ENCODE measurements at places on chromosomes 4 and X.

- no peak for DNase-seq
Observed at GRCh38 chr4:67468830-67469229, 76.5 kb downstream of the CENPC start.

DNA sequence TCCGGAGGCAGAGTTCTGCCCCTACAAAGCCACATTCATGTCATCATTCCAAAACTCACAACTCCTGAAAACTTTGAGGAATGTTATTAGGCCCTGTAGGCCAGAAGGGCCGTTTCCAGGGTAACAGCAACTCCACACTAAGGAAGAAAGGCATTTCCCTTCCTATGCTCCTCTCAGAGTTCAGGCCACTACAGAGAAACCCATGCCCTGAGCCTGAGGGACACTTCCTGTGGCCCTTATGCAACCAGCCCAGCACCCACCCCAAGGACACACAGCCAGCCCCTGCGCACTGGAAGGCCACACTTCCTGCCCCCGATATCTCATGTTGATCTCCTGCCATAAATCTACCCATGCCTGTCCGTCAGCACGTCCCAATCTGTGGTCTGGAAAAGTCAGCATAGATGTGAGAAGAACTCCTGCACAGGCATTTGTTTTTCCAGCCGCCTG lies 289.3 kb downstream of the BCOR start:
- no peak for DNase-seq

DNA sequence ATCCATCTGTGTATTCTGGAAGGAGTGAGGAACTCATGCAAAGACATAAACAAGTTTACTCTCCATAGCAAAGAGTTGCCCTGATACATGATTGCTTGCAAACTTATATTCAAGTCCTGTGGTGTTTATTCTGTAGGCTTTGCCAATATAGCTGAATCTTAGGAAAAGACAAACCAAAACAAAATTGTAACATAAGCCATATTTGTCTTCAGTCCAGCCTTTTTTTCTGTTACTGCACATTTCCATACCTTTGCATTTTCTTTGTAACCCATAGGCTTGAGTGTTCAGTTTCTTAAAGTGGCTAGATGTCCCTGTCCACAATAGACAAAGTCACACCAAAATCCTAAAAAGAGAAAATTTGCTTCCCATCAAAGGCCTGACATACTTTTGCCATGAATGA lies 120.4 kb downstream of the PPARGC1A start:
- DNase-seq = no peak

DNA sequence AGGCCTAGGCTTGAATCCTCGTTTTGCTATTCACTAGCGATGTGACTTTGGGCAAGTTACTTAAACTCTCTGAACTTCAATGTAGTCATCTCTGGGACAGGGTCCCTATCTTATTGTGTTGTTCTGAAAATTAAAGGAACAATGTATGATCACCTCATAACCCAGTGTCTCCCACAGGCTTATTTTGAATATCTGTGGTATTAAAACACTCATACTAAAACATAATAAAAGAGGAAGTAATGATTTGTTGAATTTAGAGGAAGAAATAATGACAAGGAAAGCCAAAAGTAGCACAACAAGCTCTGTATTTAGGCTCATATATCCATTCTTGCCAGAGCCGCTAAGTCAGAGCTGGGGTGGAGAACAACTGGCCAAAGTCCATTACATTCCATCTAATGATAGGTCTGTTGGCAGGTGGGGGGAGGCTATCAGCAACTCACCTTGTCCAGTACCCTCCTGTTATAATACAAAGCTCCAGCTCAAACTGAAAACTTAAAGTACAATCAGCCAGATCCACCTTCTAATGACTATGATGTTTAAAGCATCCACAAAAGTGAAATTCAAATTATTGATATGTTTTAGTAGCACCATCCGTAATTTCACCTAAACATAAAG lies 64.5 kb upstream of the LSM6 start:
- DNase-seq = no peak

DNA sequence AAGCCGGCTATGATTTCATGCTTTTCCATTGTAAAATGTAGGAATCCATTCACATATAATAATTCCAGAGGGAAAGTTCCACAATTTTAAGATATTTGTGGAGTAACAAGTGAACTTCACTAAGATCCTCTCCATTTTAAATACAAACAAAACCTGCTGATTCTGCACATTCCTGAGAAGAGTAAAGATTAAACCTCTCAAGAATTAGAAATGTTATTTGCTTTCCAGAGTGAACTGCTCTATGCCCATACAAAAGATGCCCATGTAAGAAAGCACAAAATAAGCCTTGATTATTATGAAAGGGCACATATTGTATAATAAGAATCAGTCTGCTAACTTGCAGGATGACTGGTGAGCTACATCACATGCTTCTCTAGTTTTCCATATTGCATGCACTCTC lies 241.5 kb downstream of the COX18 start:
- DNase-seq = no peak

DNA sequence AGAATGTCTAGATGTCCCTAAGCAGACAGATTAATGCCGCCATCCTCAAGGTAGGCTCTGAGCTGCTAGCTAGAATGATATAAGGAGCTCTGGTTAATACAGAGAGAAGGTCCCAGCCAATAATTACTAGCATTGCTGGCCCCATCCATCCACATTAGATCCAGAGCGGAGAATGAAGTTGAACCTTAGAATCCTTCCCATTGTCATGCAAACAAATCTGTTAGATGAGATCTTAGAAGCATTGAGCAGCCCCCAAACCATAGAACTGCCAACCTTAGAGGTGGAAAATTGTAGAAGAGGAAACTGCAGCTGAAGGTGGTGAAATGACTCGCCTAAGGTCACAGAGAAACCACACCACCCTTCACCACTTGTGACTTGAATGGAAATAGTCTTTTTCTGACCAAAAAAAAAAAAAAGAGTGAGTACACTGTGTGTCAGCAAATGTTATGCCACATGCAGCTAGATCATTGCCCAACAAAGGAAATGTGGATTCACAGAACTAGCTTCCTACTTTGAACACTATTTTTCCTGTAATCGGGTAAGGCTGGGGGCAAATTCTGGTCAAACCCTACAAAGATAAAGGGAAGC lies 162.1 kb downstream of the SMIM20 start:
- DNase-seq = no peak

DNA sequence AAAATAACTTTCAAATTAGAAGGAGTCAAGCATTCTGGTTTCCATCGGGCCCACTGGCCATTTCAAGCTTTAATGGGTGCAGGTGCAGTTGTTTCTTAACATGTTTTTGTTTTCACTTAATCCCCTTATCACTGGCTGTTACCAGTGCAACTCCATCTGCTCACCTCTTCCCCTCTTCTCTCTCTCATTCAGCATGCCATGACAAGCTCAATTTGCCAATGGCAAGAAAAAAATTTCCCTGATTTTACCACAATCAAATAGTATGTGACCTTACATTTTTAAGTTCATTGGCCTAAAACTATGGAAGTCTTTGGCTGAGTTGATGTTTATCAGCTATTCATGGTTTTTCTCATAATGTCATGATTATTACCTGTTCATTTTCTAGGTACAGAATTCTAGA lies 299.1 kb upstream of the BMP3 start:
- DNase-seq = no peak

- peak; percentile 62 for DNase-seq
Observed at GRCh38 chr4:2243681-2244380, 1.9 kb upstream of the HAUS3 start.

DNA sequence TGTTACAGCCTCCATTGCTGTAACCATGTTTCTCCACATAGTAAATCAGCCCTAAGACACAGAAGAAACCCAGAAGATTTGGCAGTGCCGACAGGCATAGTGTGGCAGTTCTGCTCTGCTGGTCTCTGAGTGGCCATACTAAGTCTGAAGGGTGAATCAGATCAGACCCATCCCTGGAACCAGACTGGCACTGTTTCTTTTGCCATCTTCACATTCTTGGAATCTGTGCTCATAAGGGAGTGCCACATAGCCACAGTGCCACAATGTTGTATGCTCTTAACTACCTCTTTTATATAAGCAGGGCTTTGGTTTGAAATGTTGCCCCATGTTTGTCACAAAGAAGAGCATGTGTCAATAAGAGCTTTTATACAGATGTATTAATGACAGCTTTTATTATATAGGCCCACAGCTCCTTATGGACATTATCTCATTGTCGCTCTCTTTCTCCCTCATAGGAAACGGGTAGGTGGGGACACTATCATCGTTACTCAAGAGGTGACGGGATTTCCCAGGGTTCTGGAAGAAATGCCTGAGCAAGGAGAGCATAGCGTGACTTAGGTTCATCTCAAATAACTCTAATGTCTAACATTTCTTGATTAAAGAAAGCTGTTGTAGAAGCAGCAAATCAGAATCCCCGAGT lies 128.2 kb downstream of the CBR4 start:
- DNase-seq = no peak
